ENCODE measurements at places on chromosomes 12 and 14.
A peak's percentile ranks its signal among the peaks of the same experiment; 100 is the strongest.

- no peak for DNase-seq
Observed at GRCh38 chr12:77047341-77048109, 17.8 kb downstream of the E2F7 start.

GRCh38 chr14:58299401-58300330 is 1.3 kb downstream of the ARID4A start:
- DNase-seq, result peak; percentile 40

DNA sequence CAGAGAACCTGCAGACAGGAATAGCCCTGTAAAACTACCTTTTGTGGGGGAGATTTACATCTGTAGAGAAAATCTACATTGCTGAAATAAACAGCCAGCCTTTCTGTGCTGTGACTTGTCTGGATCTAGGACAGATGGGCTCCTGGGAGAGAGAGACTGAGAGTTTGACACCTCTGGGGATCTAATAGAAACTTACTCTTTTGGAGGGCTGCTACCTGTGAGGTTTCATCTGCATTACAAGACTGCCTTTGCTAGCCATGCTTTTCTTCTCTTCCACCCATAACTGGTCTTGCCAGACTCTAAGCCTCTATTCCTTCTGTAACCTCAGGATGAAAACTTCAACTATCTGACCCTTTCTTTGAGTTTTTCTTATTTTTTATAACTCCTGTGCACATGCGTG is 452.6 kb downstream of the ZFP36L1 start:
- DNase-seq, result no peak

GRCh38 chr14:24777678-24778077 is 143.7 kb upstream of the GZMB start:
- DNase-seq, result no peak

- peak; percentile 55 for DNase-seq
Observed at GRCh38 chr12:94650143-94651056, at the start of gene TMCC3. TMCC3 (minus strand) TSS chr12:94650557; CDS start chr12:94650430, 127 bp downstream.

- no peak for DNase-seq
Observed at GRCh38 chr14:88188745-88189416, 134.2 kb downstream of the KCNK10 start.

- DNase-seq, result no peak
Observed at GRCh38 chr14:36662543-36663403, 1.1 kb downstream of the PAX9 start.

DNA sequence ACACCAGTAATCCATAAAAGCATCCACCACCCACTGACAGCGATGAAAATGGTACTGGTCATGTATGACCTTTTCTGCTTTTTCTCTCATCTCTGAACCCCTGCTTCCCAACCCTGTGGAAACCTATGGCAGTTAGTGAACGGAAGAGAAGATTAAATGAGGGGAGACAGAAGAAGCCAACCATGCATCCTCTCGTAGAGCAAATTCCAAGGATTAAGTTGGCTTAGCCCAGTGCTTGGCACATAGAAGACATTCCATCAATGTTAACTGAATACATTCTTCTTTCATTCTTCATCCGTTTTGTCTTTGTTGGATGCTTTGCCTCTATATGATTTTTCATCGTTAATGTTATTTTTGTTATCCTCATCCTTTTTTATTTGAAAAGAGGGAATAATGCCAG is 339.7 kb upstream of the FLRT2 start:
- DNase-seq, result no peak

GRCh38 chr14:35826952-35827416 is 846 bp downstream of the BRMS1L start:
- DNase-seq, result no peak

Measured in inflammatory macrophage treated with lipopolysaccharide for 4 hours (primary cell).